ENCODE measurements at places on chromosomes 4 and X. TPM values are rescaled to one million over a fixed set of nuclear protein-coding genes. Genes with fewer than 3 reads are reported as not detected.

DNA sequence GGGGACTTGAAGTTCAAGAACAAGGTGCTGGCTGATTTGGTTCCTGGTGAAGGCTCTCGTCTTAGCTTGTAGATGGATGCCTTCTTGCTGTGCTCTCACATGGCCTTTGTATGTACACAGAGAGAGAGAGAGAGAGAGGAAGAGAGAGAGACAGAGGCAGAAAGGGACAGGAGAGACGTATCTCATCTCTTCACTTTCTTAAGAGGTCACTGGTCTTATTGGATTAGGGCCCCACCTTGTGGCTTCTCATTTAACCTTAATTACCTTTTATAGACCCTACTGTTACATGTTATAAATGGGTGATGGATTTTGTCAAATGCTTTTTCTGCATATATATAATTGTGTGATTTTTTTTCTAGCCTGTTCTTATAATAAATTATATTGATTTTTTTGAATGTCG lies 1444.2 kb downstream of the ADGRL3 start:
- no peak for DNase-seq

DNA sequence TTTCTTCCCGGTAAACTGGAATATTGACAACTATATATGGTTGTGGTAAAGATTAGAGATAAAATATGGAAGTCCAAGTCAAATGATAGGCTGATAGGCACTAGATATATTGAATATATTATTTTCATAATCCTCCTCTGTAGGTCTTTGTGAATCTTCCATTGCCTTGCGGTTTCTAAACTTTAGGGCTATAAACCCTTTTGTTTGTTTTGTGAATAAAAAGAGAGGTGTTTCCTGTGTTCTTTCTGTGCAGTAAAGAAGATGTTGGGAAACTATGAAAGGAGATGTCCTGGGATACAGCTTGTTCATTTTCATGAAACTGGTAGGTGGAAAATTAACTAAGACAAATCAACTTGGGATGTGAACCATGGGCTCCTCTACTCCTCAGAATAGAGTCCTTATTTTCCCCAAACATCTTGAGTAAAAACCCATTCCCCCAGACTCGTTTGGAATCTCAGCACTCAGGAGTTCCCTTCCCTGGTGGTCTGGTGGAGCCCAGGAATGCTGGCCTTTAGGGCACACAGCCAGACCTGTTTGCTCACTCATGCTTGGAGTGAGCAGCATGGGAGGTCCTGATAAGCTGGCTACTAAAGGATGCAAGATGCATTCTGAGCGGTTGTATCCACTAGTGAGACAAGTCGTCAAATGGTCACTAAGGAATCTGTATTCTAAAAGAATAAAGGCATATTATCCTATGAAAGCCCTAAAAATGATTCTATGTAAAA lies 22.2 kb downstream of the PRDM8 start:
- DNase-seq = no peak

GRCh38 chr4:168188754-168189153 lies 96.4 kb downstream of the ANXA10 start:
- no peak for DNase-seq

GRCh38 chrX:112148397-112148796 lies 65.8 kb upstream of the TRPC5 start:
- no peak for DNase-seq

DNA sequence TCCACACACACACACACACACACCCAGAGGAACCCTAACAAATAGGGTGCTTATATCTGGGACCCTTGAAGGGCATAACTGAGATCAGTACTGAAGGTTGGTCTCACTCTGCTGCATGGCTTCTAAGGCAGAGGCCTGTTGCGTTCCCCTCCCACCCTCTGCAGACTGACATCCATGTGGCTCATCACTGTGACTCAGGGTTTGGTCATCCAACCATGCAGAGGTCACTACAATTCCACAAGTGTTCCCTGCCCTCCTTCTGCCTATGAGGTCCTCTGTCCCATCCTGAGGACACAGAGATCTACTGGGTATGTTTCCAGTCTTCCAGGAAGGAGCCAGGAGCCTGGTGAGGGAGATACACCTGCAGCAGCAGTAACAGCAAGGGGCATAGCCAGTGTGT lies 55.8 kb downstream of the XAGE2 start:
- DNase-seq = no peak

DNA sequence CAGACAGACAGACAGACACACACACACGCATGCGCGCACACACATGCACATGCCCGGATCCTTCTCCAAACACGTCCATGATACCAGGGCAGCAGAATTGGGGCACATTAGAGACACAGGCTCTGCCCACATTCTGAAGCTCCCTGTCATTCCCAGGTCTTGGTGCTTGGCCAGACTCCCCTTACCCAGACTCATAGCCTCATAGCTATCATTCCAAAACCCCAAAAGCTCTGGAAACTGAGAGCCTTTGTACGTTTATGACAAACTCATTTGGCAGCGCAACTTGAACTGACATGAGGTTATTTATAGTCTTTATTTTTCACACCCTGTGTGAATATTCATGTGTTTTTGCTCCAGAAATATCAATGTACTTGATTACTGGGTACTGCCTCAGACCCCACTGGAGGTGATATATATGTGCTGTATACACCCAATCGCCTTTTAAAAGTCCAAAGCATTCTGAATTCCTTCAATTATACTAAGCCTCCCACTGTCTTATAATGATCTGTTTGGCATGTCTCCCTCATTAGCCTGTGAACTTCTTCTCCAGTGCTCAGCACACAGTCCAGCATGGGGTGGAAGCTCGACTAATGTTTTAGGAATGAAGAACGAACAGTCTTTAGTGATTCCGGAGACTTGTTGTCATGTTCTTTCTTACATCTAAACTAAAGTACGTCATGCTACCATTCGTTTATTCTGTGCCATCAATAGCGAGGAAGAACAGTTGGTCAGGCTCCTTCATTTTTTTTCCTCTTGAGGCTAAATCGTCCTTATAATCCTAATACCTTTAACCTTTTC lies 45.0 kb downstream of the RTL9 start:
- no peak for DNase-seq

DNA sequence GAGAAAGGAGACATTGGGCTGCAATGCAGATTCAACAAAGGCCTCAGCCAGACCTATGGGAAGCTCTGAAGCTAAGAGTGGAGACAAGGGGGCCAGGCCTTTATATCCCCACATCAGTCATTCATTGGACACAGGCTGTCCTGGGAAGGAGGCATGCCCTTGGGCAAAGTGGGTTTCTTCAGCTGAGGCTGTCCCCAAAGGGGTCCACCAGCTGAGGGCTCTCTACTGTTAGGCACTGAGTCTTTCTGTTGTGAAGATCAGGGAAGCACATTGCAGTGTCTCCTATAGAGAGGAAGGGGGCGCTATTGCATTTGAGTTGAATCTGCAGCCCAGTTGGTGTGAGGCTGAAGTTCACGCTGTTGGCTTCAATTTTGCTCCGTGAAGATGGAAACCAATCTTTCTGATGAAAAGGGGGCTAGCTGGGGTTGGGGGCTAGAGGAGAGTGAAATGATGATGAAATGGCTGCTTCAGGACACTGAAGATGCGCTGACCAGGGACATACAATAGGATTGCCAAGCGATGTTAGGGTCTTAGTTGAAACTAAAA lies 48.0 kb downstream of the SLC25A5 start:
- peak; percentile 2 for DNase-seq

GRCh38 chr4:104868958-104869357 lies 277.7 kb upstream of the TET2 start:
- no peak for DNase-seq

GRCh38 chr4:6024313-6024960 lies 6.2 kb upstream of the C4orf50 start:
- no peak for DNase-seq

GRCh38 chr4:33959519-33959918 lies 2284.8 kb downstream of the ARAP2 start:
- DNase-seq = no peak

DNA sequence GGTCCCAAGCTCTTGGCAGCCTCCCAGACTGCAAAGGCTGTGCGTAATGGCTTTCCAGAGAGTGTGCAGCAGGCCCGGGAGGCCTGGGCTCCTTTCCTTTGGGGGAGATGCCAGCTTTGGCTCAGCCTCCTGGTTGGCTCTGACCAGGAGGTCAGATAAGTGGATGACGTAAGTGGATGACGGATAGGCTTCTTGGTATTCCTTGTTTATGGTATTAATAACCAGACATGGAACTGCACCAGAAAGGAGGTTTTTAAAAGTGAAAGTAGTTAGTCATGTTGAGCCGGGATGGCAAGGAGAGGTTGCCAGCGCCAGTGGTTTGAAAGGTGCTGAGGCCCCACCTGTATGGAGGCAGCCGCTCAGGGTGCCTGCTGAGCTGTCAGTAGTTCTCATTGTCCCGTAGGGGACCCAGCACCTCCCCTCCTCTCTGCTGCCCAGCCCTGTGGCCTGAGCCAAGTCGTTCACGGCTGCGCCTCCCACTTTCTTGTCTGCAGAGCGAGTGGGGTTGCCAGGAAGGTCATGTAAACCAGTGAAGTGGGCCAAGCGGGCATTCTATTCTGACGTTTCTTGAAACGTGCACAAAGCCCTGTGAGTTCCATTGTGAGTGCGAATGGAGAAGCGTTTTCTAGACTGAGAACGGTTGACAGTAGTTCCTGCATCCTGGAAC lies 28.7 kb upstream of the STOX2 start:
- DNase-seq = no peak

- DNase-seq = no peak
Measured at GRCh38 chr4:123867910-123868587, 471.5 kb downstream of the SPRY1 start.

GRCh38 chr4:123589301-123589700 lies 192.7 kb downstream of the SPRY1 start:
- DNase-seq = no peak

GRCh38 chrX:129556806-129557315 lies 16.8 kb downstream of the OCRL start:
- no peak for DNase-seq

GRCh38 chrX:10884246-10884645 lies 226.9 kb upstream of the HCCS start:
- no peak for DNase-seq

- DNase-seq = no peak
Measured at GRCh38 chr4:47494124-47494430, 9.0 kb downstream of the ATP10D start.

- DNase-seq = no peak
Measured at GRCh38 chrX:27968878-27969277, 12.4 kb downstream of the DCAF8L1 start.

RHOXF2B gene
- total RNA-seq = not detected

CCSER1 gene
- not detected for total RNA-seq

MXRA5 gene
- not detected for total RNA-seq

PROM1 gene
- total RNA-seq = not detected

PLP1 gene
- total RNA-seq = not detected

NWD2 gene
- total RNA-seq = not detected

RASSF6 gene
- total RNA-seq = not detected

QRFPR gene
- total RNA-seq = not detected

KLF8 gene
- 1.4 TPM for total RNA-seq

GABRA4 gene
- total RNA-seq = not detected

FHIP1A gene
- total RNA-seq = 0.09 TPM

CSN1S1 gene
- total RNA-seq = not detected
